Activated CD4-positive, alpha-beta T cell treated with anti-CD3 and anti-CD28 coated beads for 36 hours (primary cell): ENCODE measurements at places on chromosomes 16 and 17. TPM values are rescaled to one million over a fixed set of nuclear protein-coding genes. Genes with fewer than 3 reads are reported as not detected.

- H3K27me3 ChIP-seq = no peaks in the 10 kb centered on the region
- no peak for DNase-seq
- H3K27ac ChIP-seq = no peak overlapping the region
- no peaks in the 10 kb centered on the region for H3K36me3 ChIP-seq
- peaks cover 2% of the 10 kb centered on the region for H3K4me1 ChIP-seq
These were observed 27.0 kb upstream of the NF1 start for GRCh38 chr17:31067691-31068184.

DNA sequence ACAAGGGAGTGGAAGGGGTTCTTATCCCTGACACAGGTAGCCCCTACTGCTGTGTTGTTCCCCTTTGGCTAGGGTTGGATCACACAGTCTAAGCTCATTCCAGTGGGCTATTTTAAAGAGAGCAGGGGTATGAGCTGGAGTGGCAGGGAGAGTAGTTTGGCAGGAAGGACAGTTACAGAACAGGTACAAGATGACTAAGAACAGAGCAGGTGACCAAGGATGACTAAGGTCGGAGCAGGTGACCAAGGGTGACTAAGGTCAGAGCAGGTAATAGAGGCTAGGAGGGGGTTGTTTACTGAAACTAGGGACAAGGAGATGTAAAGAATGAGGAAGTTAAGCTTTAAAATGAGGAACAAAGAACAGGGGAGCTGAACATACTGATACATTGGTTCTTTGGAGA lies 58.8 kb downstream of the UTP18 start:
- no peak for DNase-seq
- no peak overlapping the region for H3K27ac ChIP-seq
- H3K36me3 ChIP-seq = no peaks in the 10 kb centered on the region

- DNase-seq = no peak
- no peak overlapping the region for H3K4me3 ChIP-seq
- H3K36me3 ChIP-seq = no peaks in the 10 kb centered on the region
- H3K4me1 ChIP-seq = no peaks in the 10 kb centered on the region
These were observed 14.9 kb upstream of the B4GALNT2 start for GRCh38 chr17:49117587-49118230.

- DNase-seq = peak; percentile 56
- H3K36me3 ChIP-seq = peaks cover 1% of the 10 kb centered on the region
- peak overlapping the region; percentile 73 for H3K27ac ChIP-seq
- no peaks in the 10 kb centered on the region for H3K27me3 ChIP-seq
- peaks cover 59% of the 10 kb centered on the region for H3K4me1 ChIP-seq
- peak overlapping the region; percentile 64 for H3K4me3 ChIP-seq
These were observed 12.4 kb downstream of the ZSCAN10 start for GRCh38 chr16:3086596-3087242.

USP32 gene
- total RNA-seq = 33.1 TPM

BTBD17 gene
- not detected for total RNA-seq

- no peak overlapping the region for H3K4me3 ChIP-seq
- DNase-seq = no peak
- H3K36me3 ChIP-seq = peaks cover 8% of the 10 kb centered on the region
- peaks cover 52% of the 10 kb centered on the region for H3K4me1 ChIP-seq
- peak overlapping the region; percentile 47 for H3K27ac ChIP-seq
These were observed 169.1 kb downstream of the MSI2 start for GRCh38 chr17:57425431-57425830.

GRCh38 chr17:68775318-68775717 lies 174.2 kb upstream of the FAM20A start:
- DNase-seq = no peak
- H3K36me3 ChIP-seq = no peaks in the 10 kb centered on the region
- peaks cover 2% of the 10 kb centered on the region for H3K27me3 ChIP-seq
- H3K4me3 ChIP-seq = no peak overlapping the region

ABCC3 gene
- not detected for total RNA-seq
